Cardiac septum (tissue), 1 donor: ENCODE measurements at places on chromosomes 6 and 20.

- DNase-seq, result no peak
These were observed 60.6 kb upstream of the RIPOR2 start for GRCh38 chr6:24996269-24996836.

- no peak for DNase-seq
These were observed 15.1 kb downstream of the KIF13A start for GRCh38 chr6:17972074-17972952.

DNA sequence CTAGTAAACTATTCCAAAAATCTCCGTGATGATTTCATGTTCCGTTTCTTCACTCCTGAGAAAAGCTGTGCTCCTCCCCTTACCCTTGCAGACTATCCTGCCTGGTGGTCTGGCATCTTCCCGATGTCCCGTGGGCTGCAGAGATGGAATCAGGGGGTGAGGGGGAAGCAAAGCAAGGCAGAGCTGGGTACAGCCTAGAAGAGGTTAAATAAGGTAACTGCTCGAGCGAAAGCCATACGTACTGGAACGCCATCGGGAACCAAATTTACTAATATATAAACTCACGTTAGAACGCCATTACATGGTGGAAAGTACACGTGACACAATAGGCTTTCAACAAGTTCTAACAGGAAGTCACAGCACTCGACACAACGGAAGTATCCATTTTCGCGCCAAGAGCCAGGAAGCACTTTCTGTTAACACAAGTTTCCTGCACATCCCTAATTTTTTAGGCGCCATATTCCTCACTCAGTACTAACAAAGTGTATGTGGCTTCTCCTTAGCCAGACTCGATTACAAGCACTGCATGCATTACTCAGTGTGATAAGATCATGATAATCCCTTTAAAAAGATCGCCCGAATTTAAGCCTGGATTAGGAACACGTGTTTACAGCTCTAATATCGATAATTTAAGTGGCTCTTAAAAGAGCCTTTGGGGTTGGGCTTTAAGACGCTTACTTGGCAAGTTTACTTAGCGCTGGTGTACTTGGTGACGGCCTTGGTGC lies 101.6 kb upstream of the PRSS16 start:
- peak; percentile 87 for DNase-seq

GRCh38 chr6:42007286-42008137 lies 42.8 kb upstream of the TAF8 start:
- peak; percentile 69 for DNase-seq

DNA sequence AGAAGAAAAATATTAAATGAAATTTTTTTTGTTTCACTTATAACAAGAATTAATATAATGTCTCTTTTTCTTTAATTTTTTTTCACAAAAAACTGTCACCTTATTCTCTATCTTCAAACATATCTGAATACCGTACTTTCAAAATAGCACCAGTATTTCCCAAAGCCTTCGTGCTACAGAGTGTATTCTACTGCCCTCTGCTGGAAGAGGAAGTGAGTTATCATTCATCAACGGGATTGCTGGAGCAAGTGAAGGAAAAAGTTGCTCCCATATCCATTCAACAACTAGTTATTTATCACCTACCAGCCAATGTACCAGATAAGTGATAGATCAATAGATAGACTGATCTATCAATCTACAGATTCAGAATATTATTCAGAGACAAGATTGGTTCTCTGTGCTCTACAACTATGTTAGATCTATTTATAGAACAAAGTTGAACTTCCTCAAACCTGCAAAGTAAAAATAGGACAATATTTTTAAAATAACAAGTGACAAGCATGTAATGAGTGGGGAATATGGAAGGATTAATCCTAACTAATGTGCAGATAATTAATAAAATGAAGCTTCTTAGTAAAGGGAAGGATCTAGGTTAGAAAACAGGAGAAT lies 26.7 kb upstream of the TFAP2B start:
- DNase-seq, result no peak

DNA sequence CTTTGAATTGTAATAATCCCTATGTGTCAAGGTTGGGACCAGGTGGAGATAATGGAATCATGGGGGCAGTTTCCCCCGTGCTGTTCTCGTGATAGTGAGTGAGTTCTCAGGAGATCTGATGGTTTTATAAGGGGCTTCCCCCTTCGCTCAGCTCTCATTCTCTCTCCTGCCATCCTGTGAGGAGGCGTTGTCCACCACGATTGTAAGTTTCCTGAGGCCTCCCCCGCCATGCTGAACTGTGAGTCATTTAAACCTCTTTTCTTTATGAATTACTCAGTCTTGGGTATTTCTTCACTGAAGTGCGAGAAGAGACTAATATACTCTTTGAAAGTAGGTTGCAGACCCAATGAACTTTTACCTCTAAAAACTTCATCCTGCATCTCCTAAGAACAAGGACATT lies 39.2 kb upstream of the KCNG1 start:
- no peak for DNase-seq

GRCh38 chr20:38426006-38426897 lies 8.9 kb downstream of the SNHG17 start:
- DNase-seq, result no peak
